CD4-positive, alpha-beta T cell treated with Interleukin-17A for 4 hours (primary cell): ENCODE measurements at places on chromosomes 6 and 20.

GRCh38 chr20:63267691-63268090 lies 4.9 kb upstream of the ARFGAP1 start:
- no peak for DNase-seq

GRCh38 chr20:8414586-8415274 lies 282.7 kb downstream of the PLCB1 start:
- DNase-seq: no peak

DNA sequence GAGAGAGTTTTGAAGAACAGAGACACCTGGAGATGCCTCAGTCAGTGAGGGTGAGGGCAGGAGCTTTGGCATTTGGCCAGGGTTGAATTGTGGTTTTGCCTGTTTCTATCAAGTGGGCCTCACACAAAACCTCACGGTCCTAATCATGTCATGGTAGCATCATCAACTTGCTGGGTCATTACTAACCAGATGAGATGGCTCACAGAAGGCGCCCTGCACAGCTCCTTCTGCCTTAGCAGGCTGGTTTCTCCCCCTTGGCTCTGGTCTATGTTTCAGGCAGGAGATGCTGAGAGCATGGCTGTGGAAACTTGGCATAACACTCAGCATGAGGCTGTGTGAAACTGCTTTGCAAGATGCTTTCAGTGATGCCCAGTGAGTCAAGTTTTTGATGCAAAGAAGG lies 99.3 kb downstream of the LRRC1 start:
- DNase-seq: peak; percentile 41

GRCh38 chr6:116667623-116668022 lies 943 bp downstream of the ZUP1 start:
- no peak for DNase-seq

- DNase-seq: peak; percentile 28
Measured at GRCh38 chr20:62804021-62804626, 511 bp upstream of the OGFR start.

GRCh38 chr20:8267009-8267408 lies 134.9 kb downstream of the PLCB1 start:
- no peak for DNase-seq

- DNase-seq: peak; percentile 63
Measured at GRCh38 chr6:24666097-24666640, 530 bp downstream of the TDP2 start.

DNA sequence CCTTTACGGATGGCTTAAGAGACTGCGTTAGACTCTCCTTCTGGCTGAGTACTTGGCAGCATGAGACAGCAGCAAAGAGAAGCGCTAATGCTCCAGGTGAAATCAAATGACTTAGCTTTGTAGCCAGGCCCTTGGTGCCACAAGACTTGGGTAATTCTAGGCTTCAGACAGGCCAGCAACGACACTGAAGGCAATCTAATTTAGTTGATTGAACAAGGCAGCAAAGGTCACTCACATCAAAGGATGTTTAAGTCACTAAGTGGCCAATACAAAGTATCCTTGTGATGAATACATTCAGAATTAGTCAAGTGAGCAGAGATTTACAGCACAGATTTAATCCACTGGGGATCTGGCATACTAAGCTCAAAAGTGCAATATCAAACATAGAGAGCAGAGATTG lies 113.2 kb downstream of the FAM83B start:
- DNase-seq: no peak

- no peak for DNase-seq
Measured at GRCh38 chr20:9180481-9181257, 111.8 kb downstream of the PLCB4 start.

GRCh38 chr6:43951756-43952675 lies 175.2 kb downstream of the MRPL14 start:
- DNase-seq: no peak

DNA sequence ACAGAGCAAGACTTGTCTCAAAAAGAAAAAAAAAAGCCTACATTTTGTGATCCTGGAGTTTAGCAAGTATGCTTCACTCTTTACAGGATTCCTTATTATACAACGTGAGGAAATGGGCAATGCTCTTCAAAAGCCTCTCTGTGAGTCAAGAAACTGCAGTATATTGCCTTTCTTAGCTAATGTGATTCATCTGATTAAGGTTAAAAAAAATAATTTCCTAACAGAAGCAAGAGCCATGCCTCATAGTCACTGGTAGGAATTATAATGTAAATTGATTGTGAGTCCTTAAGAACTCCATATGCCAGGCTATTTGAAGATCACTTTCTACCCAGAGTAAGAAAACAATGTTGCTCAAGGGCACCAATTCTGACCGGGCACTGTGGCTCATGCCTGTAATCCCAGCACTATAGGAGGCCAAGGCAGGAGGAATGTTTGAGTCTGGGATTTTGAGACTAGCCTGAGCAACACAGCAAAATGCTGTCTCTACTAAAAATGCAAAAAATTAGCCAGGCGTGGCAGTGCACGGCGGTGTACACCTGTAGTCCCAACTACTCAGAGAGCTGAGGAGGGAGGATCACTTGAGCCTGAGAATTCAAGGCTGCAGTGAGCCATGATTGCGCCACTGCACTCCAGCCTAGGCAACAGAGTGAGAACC lies 43.3 kb downstream of the SLC26A8 start:
- DNase-seq: no peak

DNA sequence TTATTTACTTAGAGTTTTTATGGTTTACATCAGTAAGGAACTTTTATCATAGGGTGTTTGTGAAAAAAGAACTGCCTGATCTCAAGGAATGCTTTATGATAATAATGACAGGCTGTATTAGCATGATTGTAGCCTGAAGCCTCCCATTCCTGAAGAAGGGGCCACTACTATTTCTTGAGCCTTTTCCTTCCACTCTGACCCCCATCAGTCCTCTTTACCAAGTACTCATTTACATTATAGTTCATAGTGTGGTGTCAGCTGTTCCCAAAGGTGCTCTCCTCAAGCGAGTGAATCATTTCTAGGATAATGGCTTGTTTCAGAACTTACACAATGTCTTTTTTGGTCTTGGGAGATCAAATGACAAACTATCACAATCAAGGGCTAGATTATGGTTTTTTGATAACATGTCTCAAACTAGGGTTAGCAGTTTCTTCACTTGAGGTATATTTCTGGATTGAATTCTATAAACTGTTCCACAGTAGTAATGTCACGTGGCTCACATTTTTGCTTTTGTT lies 283.6 kb downstream of the CDKAL1 start:
- no peak for DNase-seq

DNA sequence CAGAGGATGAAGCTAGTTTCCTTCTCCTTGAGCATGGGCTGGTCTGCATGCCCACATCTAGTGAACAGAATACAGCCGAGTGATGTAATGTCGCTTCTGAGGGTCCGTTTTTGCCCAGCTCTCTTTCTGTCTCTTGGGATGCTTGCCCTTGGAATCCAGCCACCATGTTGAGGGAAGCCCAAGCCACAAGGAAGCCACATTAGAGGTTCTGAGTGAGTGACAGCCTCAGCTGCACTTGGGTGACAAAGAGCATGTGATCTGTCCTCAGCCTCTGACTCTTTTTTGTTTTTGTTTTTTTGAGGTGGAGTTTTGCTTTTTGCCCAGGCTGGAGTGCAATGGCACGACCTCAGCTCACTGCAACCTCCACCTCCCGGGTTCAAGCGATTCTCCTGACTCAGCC lies 100.6 kb upstream of the SALL4 start:
- DNase-seq: no peak

GRCh38 chr6:97322811-97323210 lies 39.8 kb upstream of the MMS22L start:
- no peak for DNase-seq

DNA sequence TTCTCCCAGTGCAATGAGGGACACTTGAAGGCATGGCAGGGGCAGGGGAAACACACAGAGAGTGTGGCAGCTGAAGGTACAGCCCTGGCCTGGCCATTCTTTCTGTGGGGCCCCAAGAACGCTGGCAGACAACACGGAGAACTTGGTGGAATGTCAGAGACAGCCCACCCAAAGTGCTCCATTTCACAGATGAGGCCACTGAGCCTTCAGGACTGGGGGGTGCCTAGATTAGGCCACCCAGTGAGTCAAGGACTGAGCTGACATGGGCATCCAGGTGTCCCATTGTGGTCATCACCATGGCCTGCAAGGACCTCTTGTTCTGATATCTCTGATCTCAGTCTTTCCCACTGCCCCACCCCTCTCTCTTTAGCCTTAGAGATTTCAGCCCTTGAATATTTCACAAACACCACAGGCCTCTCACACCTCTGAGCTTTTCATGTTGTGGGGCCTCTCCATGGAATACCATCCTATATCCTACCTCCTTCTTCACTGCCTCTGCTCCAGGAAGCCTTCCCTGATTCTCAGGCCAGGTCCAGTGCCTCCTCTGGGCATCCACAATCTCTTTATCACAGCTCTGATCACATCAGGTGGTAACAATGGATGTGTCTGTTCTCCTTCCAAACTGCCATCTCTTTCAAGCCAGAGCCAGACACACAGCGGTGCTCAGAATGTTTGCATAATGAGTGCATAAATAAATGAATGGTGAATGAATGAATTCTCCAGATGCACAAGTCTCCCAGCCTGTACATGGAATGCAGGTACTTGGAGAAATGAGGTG lies 2.0 kb upstream of the RSPO4 start:
- DNase-seq: no peak

- DNase-seq: no peak
Measured at GRCh38 chr6:140403020-140403419, 1028.6 kb upstream of the CITED2 start.

- DNase-seq: no peak
Measured at GRCh38 chr6:156698239-156699016, 78.8 kb upstream of the ARID1B start.

GRCh38 chr20:39524371-39524911 lies 562.3 kb downstream of the DHX35 start:
- no peak for DNase-seq

DNA sequence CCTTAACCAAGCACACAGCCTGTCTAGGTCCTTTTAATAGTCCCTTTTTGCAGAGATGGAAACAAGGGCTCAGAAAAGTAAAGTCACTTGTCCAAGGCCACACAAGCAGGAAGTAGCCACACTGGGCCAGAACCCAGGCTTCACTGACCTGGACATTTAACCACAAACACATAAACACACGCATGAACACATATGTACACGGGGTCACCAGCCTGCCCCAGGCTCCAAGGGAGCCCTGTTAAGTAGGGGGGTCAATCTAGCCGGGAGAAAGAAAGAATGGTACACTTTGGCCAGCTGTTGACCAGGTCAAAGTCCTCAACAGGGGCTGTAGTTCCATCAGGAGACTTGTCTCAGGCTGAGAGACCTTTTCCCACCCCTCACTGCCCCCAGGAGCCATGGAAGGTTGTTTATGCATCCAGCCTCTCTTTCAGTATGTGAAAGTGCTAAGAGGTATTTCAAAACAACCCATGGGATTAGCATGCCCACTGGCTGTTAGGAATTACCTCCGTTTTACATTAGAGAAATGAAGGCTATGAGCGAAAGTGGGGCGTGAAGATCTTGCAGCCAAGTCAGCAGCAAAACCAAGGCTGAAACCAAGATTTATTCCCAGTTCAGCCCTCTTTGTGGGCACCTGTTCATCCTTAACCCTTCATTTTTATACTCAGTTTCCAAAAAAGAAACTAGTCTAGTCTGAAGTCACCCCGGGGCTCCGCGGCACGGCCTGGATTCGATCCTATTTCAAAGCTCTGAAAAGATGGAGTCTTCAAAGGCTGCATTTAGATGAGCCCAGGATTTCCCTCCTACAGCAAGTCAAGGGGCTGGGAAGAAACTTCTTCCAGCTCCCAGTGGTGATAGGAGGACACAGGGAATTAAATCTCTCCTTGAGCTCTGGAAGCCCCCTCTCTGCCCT lies 9.8 kb downstream of the SDC4 start:
- DNase-seq: no peak

GRCh38 chr6:83708546-83708969 lies 343 bp downstream of the SNAP91 start:
- DNase-seq: no peak

DNA sequence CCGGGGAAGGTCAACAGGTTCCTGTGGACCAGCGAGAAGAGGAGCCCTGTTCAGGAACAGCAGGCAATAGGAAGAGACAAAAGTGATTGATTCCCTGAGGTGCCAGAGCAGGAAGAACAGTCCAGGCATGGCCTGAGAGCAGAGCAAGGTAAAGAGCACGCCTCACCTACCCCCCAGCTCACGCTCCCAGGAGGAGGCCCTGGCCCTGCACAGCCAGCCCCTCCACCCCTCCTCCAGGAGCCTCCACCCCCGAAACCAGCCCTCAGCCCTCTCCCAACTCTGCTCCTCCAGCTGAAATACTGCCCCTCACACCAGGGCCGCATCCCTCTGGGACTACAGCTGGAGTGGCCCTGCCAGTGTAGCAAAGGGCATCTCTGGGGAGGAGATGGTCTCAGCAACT lies 181.9 kb upstream of the QKI start:
- no peak for DNase-seq

GRCh38 chr6:35370124-35370741 lies 27.9 kb downstream of the PPARD start:
- DNase-seq: peak; percentile 51

- no peak for DNase-seq
Measured at GRCh38 chr6:15288856-15289255, 43.0 kb downstream of the JARID2 start.

GRCh38 chr6:131073577-131073976 lies 10.5 kb upstream of the EPB41L2 start:
- DNase-seq: no peak

DNA sequence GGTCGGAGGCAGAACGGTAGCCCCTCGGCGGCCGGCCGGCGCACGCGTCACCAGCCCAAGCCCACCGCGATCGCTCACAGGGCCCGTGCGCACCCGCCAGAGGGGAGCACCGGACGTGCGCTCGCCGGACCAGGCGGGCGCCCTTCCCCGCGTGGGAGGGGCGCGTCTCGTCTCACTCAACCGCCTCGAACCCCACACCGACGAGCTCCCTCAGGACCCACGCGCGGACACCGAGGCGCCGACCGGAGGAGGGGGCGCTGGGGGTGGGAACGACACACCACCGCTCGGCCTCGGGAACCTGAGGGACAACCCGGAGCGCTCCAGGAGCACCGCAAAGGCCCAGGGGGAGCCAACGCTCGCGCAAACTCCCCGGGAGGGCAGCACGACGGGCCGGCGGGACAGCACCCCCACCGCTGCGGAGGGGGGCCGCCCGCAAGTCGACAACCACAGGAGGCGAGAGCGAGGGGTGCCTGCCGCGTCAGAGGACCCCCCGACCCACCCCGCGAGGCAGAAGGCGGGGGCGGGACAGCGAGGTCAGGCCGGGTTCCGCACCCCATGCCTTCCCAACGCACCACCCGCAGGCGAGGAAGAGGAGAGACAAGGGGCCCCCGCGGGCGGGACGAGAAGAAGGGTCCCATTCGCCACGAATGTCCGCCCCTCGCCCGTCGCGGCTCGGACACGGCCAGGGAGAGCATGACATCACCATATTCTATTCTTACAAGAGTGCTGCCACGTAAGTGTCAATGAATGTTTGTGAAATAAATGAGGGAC lies 512.7 kb upstream of the ZNF337 start:
- no peak for DNase-seq

- DNase-seq: peak; percentile 61
Measured at GRCh38 chr6:90216072-90216977, 80.3 kb downstream of the BACH2 start.
